ENCODE measurements at places on chromosomes 12 and 14. TPM values are rescaled to one million over a fixed set of nuclear protein-coding genes. Genes with fewer than 3 reads are reported as not detected.

The PTCSC3 gene
- total RNA-seq: not detected

The SLC5A8 gene
- total RNA-seq: 1.0 TPM

The PDZRN4 gene
- 0.42 TPM for total RNA-seq

The POTEG gene
- total RNA-seq: not detected

The GLI1 gene
- total RNA-seq: 2.5 TPM

The MAPK1IP1L gene
- total RNA-seq: 81.2 TPM

The PLEKHH1 gene
- total RNA-seq: 21.2 TPM

The EEF1AKMT3 gene
- total RNA-seq: 4.4 TPM

The HOXC9 gene
- total RNA-seq: 2.7 TPM

The TGFB3 gene
- 12.7 TPM for total RNA-seq

The RNASE7 gene
- total RNA-seq: 0.34 TPM

The RTN1 gene
- 15.7 TPM for total RNA-seq

The FGF6 gene
- total RNA-seq: not detected
